Brain microvascular endothelial cell (primary cell): ENCODE measurements at places on chromosomes 2 and 18.

- DNase-seq, result no peak
These were observed 17.5 kb downstream of the TGOLN2 start for GRCh38 chr2:85310330-85310729.

DNA sequence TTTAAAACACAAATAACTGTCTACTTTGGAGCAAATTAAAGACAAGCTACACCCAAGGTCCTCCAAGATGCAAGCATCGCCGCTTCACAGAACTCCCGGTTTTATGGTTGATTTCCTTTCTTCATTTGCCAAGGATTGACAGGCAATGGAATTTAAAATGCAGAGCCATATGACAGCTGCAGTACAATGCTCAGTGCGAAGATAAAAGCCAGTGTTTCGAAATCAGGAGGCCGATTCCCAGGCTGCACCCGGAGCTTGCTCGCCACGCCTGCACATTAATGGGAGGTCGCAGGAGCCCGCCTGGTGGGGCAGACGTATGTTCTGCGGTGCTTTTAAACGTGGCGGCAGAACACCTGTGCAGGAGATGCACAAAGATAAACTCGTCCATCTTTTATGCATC is 727.6 kb upstream of the SOX11 start:
- DNase-seq, result no peak

GRCh38 chr2:77190721-77191346 is 331.3 kb downstream of the LRRTM4 start:
- DNase-seq, result no peak

- DNase-seq, result peak; percentile 29
These were observed 75.2 kb downstream of the LBH start for GRCh38 chr2:30306522-30306921.

GRCh38 chr2:188158337-188159100 is 133.2 kb upstream of the GULP1 start:
- peak; percentile 16 for DNase-seq

DNA sequence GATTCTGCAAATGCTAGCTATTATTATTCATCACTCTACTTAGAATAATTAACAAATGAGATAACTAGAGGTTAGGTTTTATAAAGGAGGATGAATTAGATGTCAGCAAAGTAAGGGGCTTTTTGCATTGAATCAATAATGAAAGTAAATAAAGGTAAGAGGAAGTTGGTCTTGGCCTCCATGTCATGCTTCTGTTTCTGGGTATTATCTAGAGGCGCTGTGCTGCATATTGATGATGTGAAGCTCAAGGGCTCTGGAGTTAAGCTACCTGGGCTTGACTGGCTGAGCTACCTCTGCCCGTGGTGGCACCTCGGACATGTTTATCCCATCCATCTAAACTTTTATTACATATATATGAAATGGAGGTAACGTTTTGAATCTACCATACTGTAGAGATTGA is 350.9 kb downstream of the PARD3B start:
- no peak for DNase-seq

- no peak for DNase-seq
These were observed 254.0 kb downstream of the KCNJ3 start for GRCh38 chr2:154952346-154952980.

- no peak for DNase-seq
These were observed 134.0 kb downstream of the MCFD2 start for GRCh38 chr2:46781468-46782189.

- no peak for DNase-seq
These were observed 91.6 kb downstream of the DNER start for GRCh38 chr2:229622495-229623355.

DNA sequence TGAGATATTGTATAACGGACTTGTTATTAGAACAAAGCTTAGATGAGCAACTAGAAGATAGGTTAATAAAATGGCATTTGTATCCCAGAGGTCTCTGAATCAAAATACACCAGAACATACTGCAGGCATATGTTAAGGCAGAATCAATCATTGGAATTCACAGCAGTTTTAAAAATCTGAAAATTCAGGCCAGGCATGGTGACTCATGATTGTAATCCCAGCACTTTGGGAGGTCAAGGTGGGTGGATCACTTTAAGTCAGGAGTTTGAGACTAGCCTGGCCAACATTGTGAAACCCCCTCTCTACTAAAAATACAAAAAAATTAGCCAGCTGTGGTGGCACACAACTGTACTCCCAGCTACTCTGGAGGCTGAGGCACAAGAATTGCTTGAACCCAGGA is 405.2 kb downstream of the ZEB2 start:
- DNase-seq, result peak; percentile 11

- DNase-seq, result no peak
These were observed 15.8 kb upstream of the SEMA4C start for GRCh38 chr2:96885432-96886347.

DNA sequence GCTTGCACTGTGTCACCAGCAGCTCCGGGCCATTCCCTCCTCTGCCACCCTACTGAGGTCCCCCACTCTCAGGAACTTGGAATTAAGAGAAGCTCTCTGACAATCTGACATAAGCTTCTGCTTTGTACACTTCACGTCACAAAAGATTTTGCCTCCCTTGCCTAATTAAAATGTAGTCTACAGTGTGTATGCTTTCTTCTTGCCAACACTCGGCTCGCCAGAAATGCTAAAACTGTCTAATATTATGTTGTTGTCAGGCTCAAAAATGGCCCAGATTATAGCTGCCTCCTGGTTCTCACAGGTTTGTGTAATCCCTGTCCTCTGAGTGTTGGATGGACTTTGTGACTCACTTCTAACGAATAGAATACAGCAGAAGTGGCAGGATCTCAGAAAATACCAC is 474.7 kb downstream of the MBD2 start:
- no peak for DNase-seq

GRCh38 chr2:189347540-189347939 is 93.7 kb upstream of the WDR75 start:
- peak; percentile 95 for DNase-seq

GRCh38 chr18:9069601-9070000 is 32.9 kb upstream of the NDUFV2 start:
- no peak for DNase-seq

DNA sequence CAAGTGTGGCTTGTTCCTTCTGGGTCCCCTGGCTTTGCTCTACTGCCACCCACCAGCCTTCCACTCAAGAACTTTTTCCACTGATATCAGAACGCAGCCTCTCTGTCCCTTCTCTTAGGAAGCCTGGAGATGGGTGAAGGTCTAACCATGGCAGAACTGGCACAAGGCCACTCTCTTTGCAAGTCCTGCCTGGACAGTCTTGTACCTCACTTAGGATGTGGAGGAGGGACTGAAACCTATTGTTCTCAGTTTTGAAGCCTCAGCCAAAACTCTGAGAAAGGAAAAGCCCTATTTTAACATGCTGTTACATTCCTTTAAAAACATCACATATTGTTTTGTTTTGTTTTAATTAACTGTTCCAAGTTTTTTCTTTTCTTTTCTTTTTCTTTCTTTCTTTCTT is 58.9 kb upstream of the NCOA1 start:
- DNase-seq, result no peak

- no peak for DNase-seq
These were observed 23.8 kb downstream of the STAT1 start for GRCh38 chr2:190990132-190990531.

GRCh38 chr2:85449214-85449588 is 30.7 kb downstream of the SH2D6 start:
- no peak for DNase-seq

DNA sequence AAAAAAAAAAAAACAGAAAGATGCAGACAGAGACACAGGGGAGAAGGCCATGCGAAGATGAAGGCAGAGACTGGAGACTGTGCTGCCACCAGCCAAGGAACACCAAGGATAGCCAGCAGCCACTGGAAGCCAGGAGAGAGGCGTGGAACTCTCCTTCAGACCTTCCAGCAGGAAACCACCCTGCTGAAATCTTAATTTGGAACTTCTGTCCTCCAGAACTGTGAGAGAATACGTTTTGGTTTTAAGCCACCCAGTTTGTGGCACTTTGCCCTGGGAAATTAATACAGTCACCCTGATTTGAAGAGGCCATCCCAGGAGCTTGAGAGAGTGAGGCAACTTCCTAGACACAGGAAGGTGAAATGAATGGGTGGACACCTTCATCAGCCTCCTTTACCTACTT is 93.7 kb downstream of the IRS1 start:
- DNase-seq, result no peak

DNA sequence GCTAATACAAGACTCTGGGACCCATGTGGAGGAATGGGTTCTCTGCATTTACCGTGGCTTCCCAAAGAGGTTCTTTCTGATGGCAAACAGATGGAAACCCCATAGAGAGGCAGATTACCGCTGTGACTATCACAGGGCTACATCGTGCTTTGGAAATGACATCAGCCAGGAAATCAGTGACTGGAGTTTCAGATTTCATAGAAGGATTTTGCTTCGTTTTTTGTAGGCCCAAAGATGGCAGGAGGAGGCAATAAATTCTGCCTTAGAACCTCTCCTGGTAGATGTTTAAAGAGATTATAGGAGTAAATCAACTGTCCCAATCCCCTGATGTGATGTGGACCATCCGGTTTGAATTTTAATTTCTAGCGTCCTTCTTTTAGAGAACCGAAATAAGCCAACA is 214.1 kb downstream of the AGPS start:
- DNase-seq, result peak; percentile 52

DNA sequence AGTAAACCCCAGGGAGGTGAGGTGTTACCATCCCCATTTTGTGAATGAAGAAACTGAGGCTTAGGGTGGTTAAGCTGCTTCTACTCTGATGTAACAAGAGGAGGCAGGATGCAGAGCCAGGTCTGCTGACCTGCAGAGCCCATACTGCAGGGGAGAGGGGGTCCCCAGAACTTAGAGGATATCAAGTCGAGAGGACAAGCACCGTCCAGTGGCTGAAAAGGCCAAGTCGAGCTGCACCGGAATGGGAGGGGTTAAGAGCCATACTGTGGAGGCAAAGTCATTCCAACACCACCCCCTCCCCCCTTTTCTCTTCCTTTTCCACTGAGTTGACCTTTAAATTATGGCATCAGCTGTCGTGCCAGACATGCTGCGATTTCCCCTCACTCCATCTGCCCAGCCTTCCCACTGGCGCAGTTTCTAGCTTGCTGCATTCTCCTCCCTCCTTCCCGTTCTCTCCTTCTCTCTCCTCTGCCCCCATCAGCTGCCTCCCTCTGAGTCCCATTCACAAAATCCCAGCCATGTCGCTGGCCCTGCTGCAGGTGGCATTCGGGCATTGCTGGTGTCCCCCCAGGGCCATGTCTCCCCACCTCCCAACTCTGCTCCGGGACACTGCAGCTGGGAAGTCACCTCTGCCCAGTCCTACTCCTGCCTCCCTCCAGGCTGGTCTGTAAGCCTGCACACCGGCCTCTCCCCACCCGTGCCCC is 346.9 kb downstream of the DYSF start:
- DNase-seq, result no peak

DNA sequence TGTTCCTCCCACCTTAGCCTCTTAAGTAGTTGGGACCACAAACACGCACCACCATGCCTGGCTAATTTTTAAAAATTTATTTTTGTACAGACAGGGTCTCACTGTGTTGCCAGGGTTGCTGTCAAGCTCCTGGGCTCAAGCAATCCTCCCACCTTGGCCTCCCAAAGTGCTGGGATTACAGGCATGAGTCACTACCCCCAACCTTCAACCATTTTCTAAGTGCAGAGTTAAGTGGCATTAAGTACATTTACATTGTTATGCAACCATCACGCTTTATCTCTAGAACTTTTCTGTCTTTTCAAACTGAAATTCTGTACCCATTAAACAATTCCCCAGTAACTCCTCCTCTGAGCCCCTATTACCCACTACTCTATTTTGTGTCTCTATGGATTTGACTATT is 45.9 kb upstream of the AFF3 start:
- no peak for DNase-seq

GRCh38 chr18:45379903-45380302 is 235.4 kb upstream of the SLC14A2 start:
- DNase-seq, result no peak

DNA sequence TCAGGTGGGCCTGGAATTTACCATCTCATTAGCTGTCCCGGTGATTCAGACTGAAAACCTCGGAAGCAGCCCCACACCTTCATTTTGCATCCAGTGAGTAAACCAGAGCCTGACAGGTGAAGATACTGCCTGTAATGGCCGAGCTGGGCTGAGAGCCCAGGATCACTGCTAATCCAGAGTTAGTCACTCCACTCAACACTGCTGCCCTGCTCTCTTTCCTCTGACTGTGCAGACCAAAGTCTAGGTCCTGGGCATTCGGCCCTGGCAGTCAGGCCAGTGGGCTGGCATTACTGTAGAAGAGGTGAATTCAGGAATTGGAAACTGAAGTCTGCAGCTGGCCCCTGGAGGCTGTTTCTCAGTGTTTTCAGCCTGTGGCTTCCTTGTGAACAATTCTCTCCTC is 44.3 kb downstream of the TMEM17 start:
- DNase-seq, result no peak

DNA sequence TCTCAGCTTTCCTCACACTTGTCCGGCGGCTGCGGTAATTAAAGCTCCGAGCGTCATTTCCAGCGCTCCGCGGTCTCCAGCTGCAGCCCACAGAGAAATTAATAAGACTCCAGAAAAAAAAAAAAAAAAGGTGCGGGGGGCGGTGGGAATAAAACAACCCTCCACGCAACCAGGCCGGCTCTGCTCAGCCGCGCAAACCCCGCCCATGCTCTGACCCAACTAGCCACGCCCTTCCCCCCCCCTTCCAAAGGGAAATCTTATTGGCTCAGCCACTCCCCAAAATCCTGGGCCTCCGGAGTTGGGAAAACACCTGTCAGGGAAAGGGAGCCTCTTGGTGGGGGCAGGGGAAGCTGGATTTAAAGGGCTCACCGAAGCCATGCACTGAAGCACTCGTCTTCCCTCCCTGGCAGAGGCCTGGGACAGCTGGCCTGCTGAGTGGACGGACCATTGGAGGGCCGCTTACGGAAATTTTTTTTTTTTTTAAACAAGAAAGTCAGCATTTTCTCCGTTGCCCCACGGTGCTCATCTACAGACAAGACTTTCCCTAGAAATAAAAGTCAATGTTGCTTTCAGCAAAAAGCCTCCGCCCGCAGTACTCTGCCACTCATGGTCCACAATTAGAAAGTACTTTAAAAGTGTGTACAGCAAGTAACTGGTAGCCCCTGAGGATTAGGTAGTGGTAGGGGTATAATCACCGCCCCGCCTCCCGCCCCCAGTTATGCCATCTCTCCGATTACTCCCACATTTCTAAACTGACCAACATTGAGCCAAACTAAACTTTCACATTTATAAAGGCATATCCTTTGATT is 674 bp upstream of the ERBB4 start:
- no peak for DNase-seq

DNA sequence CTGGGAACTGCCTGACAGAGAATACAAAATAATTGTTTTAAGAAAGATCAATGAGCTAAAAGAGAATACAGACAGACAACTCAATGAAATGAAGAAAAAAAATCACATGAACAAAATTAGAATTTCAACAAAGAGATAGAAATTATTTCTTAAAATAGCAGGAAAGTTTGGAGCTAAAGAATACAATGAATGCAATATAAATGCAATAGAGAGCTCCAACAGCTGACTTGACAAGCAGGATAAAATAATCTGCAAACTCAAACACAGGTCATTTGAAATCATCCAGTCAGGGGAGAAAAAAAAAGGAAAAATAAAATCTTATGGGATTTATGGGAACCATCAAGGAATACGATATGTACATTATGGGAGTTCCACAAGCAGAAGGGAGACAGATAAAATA is 902.7 kb upstream of the ZEB2 start:
- DNase-seq, result no peak

- no peak for DNase-seq
These were observed 95.8 kb downstream of the KYNU start for GRCh38 chr2:142973160-142973821.

GRCh38 chr2:217981971-217982370 is 20.8 kb downstream of the TNS1 start:
- DNase-seq, result no peak
